ENCODE measurements at places on chromosomes 12 and 14.

GRCh38 chr14:51873221-51873893 lies 12.9 kb downstream of the GNG2 start:
- peak; percentile 26 for DNase-seq

DNA sequence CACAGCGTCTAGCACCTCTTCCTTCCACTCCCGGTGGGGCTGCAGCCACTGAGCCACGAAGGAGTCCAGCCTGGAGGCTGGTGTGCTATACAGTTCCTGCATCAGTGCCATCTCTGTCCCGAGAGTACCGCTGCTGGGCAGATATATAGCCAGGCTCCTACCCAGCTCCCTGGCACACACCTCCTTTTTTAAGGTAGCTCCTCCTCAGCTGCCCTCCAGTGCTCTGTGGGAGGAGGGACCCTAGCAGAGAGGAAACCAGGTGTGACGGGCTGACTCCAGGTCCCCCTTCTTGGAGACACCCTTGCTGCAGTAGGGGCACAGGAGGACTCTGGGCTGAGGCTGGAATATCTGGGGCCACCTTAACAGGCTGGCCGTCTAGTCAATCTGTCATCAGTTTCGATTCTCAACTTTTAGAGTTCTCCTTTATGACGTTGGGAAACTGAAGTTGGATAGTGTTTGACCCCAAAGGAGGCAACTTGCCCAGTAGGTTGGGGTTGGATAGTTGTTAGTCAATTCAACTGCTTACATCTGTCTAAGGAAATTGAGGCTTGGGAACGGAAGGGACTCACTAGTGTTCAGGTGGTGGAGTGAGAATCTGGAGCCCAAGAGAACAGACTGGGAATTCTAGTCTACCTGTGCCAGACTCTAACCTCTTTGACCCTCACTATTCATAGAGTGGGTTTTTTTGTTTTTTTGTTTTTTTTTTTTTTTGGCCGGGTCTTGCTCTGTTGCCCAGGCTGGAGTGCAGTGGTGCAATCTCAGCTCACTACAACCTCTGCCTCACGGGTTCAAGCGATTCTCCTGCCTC lies at the start of gene OASL:
OASL (minus strand) TSS at position 386 of the 808 bp plus-strand sequence; CDS start at position 111, 275 bp downstream.
- no peak for DNase-seq

- DNase-seq = no peak
Measured at GRCh38 chr14:93683226-93683625, 105.1 kb downstream of the PRIMA1 start.

DNA sequence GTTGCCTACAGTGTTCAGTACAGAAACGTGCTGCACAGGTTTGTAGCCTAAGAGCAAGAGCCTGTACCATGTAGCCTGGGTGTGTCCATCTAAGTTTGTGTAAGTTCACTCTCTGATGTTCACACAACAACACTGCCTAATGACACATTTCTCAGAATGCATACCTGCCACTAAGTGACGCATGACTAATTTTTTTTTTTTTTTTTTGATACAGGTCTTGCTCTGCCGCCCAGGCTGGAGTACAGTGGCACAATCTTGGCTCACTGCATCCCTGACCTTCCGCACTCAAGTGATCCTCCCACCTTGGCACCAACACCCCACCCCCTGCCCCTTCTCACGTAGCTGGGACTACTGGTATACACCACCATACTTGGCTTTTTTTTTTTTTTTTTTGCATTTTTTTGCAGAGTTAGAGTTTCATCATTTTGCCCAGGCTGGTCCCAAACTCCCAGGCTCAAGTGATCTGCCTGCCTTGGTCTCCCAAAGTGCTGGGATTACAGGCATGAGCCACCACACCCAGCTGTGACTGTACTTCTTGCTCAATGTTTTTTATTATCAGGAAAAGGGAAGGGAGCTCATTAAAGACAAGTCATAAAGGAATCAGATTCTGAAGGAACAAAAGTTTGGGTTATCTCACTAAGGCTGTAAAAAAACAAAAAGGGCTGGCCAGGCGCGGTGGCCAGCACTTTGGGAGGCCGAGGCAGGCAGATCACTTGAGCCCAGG lies 10.0 kb upstream of the CDC42BPB start:
- DNase-seq = no peak

DNA sequence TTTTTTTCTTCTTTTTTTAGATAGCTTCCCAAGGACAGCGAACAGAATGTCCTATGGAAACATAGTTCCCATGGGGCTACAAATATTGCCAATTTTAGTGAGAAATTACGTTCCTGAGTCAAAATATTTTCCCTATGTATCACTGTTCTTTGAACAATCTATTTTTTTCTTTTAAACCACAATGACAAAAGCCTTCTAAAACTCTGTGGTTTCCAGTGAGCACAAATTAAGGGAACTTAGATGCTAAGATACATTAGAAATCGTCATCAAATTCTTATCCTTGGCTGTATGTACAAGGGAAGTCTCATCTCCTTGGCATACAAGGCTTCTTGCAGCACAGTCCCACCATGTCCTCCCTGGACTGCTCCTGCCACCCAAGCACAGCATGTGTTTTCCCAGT lies 17.9 kb downstream of the CPM start:
- no peak for DNase-seq

GRCh38 chr12:22116376-22116775 lies 70.4 kb downstream of the CMAS start:
- DNase-seq = no peak

- DNase-seq = no peak
Measured at GRCh38 chr14:59342516-59343484, 122.4 kb downstream of the GPR135 start.

DNA sequence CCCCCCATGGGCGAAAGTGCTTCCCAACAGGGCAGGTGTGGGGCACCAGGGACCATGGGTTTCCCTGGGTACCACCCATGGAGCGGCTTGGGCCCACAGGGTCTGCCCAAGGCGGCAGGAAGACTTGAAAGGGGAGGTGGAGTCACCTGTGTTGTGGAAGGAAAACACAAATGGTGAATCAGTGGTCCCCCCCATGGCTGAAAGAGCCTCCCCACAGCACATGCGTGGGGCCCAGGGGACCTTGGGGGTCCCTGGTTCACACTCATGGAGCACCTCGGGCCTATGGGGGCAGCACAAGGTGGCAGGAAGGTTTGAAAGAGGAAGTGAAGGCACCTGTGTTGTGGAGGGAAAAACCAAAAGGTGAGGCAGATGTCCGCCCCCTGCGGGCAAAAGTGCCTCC lies 581.9 kb downstream of the ALG10 start:
- no peak for DNase-seq

DNA sequence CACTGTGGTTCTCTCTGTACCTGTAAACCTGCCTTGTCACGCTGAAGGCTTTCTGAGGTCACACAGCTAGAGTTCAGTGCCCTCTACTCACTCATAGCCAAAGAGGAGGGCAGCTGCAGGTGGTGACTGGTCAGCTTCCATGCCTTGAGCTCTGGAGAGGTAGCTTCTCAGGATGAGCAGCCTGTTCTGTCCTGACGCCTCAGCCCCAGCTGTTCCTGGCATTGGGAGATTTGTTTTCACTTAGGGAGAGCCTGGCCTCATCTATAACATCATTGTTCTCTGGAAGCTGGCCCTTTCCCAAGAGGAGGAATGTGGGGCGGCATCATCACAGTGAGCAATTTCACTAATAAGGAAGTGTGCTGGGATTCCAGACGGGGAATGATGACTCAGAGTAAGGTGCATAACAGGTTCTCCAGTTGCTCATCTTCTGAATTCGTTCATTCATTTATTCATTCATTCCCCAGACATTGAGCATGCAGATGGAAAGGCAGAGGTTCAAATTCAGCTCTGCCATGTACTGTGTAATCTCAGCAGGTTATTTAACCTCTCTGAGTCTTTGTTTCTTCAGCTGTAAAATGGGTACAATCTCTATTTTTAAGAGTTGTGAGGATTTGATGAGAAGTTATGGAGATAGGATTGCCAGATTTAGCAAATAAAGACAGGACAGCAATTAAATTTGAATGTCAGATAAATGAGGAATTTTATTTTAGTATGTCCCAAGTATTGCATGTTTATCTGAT lies 255.8 kb upstream of the CRY1 start:
- peak; percentile 43 for DNase-seq

GRCh38 chr14:93105362-93105761 lies 10.4 kb downstream of the ITPK1 start:
- DNase-seq = no peak

- DNase-seq = no peak
Measured at GRCh38 chr12:93918262-93918661, 230.1 kb upstream of the PLXNC1 start.

- DNase-seq = no peak
Measured at GRCh38 chr12:50101663-50102062, 2.1 kb upstream of the GPD1 start.

GRCh38 chr14:22271838-22272799 lies 316.9 kb downstream of the DAD1 start:
- no peak for DNase-seq

Measured in DMS153 (cell line).